CD4-positive, alpha-beta T cell treated with Interferon alpha-2 for 1 hour (primary cell): ENCODE measurements at places on chromosomes 7 and 10.

- DNase-seq, result no peak
Observed at GRCh38 chr7:31044529-31044928, 7.6 kb upstream of the ADCYAP1R1 start.

GRCh38 chr7:114488696-114489095, 74.1 kb downstream of the FOXP2 start:
- no peak for DNase-seq

DNA sequence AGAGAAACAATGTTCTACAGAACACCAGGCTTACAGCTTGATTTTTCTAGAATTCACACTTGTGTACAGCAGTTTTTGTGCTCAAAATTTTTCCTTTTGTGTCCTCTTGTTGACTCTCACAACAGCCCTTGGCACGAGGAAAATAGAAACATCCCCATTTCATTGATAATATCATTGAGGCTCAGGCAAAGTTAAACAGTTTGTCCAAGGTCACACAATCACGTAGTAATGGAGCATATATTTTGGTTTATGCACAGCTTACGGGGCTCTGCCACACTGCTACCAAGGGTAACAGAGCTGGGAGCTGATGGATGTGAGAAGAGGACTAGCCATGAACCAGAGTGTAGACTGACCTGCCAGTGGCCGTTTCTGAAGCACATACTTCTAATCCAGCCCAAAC, 292.0 kb downstream of the FZD1 start:
- no peak for DNase-seq

GRCh38 chr10:72612203-72612826, 13.6 kb downstream of the MICU1 start:
- no peak for DNase-seq

GRCh38 chr10:132209130-132209529, 22.4 kb downstream of the DPYSL4 start:
- DNase-seq, result no peak

DNA sequence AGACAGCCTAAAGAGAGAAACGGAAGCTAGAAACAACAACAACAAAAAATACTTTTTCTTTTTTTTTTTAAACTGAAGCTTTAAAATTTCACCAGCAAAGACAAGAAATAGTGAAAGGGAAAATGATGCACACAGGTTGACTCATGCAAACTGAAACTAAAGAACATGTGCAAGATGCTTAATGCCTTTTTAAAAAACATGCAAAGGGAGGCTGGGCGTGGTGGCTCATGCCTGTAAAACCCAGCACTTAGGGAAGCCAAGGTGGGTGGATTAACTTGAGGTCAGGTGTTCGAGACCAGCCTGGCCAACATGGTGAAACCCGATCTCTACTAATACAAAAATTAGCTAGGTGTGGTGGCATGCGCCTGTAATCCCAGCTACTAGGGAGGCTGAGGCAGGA, 15.1 kb upstream of the CUBN start:
- DNase-seq, result peak; percentile 21

GRCh38 chr10:52050429-52051047, 263.5 kb upstream of the DKK1 start:
- DNase-seq, result no peak

- no peak for DNase-seq
Observed at GRCh38 chr7:91995391-91996105, 54.9 kb downstream of the AKAP9 start.

GRCh38 chr7:116969371-116969902, 16.1 kb downstream of the ST7 start:
- no peak for DNase-seq

DNA sequence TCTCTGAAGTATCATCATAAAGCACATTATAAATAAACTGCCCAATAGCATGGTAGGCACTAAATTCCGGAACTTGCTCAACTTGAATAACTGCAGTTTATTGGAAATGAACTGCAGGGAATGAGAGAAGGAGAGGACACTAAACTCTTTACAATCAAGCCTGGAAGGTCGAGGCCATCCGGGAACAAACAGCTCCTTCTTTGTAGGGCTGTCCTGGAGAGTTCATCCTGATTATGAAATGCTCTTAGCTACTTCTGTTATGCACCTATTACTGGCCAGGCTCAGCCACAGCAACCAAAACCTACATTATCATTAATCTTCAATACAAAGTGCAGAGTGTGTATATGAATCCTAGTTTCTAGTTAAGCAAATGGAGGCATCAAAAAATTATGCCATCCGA, 64.7 kb downstream of the PPP1R17 start:
- no peak for DNase-seq
